ENCODE measurements at places on chromosomes 3 and 15. TPM values are rescaled to one million over a fixed set of nuclear protein-coding genes. Genes with fewer than 3 reads are reported as not detected.

GRCh38 chr3:148500881-148501280 is 196.8 kb upstream of the AGTR1 start:
- no peak overlapping the region for H3K4me3 ChIP-seq
- H3K27ac ChIP-seq = no peak overlapping the region
- DNase-seq = no peak
- no peaks in the 10 kb centered on the region for H3K36me3 ChIP-seq
- no peaks in the 10 kb centered on the region for H3K4me1 ChIP-seq

- H3K36me3 ChIP-seq = no peaks in the 10 kb centered on the region
- H3K27me3 ChIP-seq = no peaks in the 10 kb centered on the region
- peaks cover 15% of the 10 kb centered on the region for H3K4me1 ChIP-seq
- no peak overlapping the region for H3K4me3 ChIP-seq
- H3K27ac ChIP-seq = no peak overlapping the region
These were observed 171.1 kb upstream of the CCDC54 start for GRCh38 chr3:107206141-107206540.

DNA sequence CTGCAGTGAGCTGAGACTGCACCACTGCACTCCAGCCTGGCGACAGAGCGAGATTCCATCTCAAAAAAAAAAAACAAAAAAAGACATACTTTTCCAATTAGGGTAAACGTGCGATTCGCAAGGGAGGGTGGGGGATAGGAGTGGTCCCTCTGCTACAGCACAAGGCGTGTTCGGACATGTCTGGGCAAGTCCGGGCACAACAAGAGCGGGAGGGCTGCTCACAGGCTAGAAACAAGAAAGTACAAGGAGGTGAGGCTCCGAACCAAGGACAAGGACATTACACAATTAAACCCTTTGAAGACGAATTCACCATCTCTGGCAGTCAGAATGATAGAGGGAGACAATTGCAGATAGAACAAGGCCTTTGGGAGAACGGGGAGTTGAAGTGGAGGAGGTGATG is 32.2 kb upstream of the BCL2A1 start:
- no peaks in the 10 kb centered on the region for H3K36me3 ChIP-seq
- H3K27me3 ChIP-seq = peaks cover 3% of the 10 kb centered on the region
- peak overlapping the region; percentile 86 for H3K27ac ChIP-seq

DNA sequence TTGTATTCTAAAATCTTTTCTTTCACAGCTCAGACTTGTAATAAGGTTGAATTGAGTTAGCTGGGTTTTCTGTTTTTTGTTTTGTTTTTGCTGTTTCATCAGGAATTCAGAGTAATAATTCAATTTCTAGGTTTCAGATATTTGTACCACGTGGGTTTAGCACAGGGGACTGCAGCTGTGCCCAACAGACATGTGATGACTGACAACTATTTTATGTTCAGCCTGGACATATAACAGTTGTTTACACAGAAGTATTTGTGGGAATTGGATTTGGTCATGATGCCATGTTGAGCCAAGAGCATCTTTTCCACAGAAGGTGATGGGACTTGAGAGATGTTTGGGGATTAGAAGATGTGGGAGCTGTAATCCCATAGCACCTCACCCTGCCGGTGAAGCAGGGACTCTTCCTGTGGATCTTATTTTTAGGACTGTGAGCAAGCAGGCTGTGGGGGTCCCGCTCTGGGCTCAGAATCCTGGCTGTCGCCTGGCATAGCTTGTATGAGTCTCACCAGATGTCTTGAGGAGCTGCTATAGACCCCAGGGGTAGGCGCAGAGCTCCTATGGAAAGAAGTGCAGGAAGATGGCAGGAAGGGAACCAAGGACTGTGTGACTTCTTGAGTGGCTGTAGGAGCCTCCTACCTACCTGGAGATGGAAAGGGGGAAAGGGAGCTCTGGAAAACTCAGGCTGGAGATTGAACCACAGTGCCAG is 23.7 kb downstream of the PXYLP1 start:
- H3K27ac ChIP-seq = no peak overlapping the region
- H3K27me3 ChIP-seq = peaks cover 3% of the 10 kb centered on the region
- no peak for DNase-seq
- H3K4me1 ChIP-seq = peaks cover 5% of the 10 kb centered on the region
- H3K36me3 ChIP-seq = peaks cover 8% of the 10 kb centered on the region

- DNase-seq = no peak
- peaks cover 4% of the 10 kb centered on the region for H3K4me1 ChIP-seq
- peaks cover 7% of the 10 kb centered on the region for H3K36me3 ChIP-seq
- H3K4me3 ChIP-seq = no peak overlapping the region
These were observed 2.7 kb upstream of the APPL1 start for GRCh38 chr3:57224856-57225255.

- peak; percentile 37 for DNase-seq
- H3K4me1 ChIP-seq = peaks cover 26% of the 10 kb centered on the region
- H3K36me3 ChIP-seq = peaks cover 45% of the 10 kb centered on the region
- no peak overlapping the region for H3K27ac ChIP-seq
- H3K4me3 ChIP-seq = no peak overlapping the region
These were observed 8.4 kb downstream of the SHF start for GRCh38 chr15:45179221-45179985.

Gene ARHGEF26
- total RNA-seq = 22.9 TPM

DNA sequence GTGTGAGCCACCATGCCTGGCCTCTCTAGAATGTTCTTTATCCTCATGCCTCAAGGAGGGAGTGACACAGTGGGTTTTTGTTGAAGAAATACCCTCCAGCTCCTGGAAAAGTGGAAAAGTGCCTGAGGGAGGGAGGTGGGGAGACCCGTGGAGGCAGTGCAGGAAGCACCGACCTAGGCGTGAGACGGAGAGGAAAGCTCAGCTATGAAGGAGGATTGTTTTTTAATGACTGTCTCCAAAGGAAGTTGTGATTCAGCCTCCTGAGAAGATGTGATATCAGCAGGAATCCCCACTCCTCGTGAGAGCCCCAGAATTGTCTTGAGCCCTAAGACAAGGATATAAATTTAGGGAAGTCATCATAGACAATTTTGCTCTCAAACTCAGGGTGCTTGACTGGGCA is 21.7 kb downstream of the RPLP1 start:
- DNase-seq = no peak
- no peaks in the 10 kb centered on the region for H3K36me3 ChIP-seq
- peaks cover 6% of the 10 kb centered on the region for H3K4me1 ChIP-seq

DNA sequence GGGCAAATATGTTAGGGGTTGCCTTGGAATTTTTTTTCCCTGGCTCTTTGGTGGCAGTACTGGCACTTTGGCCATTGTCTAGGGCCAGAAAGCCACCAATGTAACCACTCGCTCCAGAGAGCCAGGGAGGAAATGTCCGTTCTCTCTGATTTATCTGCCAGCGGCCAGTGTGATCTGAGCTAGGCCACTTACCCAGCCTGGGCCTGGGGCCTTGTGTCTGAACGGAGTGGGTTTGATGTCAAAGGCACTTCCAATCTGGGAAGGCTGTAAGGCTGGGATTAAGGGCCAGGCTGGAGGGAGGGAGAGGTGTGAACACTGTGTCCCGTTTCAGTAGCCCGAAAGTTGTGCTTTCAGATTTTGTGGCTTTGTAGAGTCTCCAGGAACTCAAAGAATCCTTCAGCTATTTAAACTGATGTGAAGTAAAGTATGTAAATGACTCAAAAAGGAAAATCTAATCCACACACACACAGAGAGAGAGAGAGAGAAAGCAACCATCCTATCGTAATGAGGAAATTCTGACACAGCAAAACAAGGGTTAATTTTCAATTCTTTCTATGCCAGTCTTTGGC is 271.0 kb downstream of the PDZRN3 start:
- no peaks in the 10 kb centered on the region for H3K4me1 ChIP-seq
- no peak for DNase-seq
- no peak overlapping the region for H3K27ac ChIP-seq

Gene LIPC
- total RNA-seq = not detected

- DNase-seq = no peak
- H3K27ac ChIP-seq = no peak overlapping the region
- H3K4me1 ChIP-seq = peaks cover 23% of the 10 kb centered on the region
- H3K4me3 ChIP-seq = no peak overlapping the region
These were observed 75.2 kb upstream of the HERC1 start for GRCh38 chr15:63908991-63909390.

DNA sequence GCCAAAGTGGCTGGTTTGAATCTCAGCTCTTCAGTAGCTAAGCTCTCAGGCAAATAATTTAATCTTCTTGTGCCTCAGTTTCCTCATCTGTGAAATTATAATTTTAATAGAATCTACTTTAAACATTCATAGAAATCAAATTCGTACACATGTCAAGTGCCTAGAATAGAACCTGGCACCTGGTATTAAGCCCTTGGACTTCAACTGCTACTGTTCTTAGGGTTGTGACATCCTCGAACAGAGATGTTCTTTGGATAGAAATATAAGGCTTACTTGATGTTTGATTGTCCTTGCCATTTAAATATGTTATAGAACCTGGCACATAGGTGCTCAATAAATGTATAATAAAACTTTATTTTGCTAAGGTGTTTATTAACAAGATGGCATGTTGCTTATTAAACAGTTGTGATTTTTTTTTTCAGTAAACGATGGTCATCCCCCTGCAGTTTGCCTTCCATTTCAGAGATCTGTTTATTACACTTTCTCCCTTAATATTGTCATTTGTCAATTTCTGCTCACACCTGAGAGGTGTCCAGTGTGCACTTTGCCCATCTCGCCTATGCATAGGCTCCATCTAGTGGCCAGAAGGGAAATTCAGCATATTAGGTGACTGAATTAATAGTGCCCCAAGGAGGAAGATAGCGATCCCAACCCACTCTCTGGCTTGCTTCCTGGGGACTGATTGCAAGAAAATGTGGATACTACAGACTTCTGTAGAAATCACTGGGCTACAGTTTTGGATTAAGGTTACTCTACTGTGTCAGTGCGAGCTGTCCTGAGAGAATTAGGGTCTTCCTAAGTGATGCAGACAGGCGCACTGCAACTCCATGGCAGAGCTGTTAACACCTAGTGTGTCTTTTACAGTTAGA is 10.7 kb downstream of the IGF1R start:
- H3K36me3 ChIP-seq = no peaks in the 10 kb centered on the region
- peak; percentile 33 for DNase-seq
- H3K4me1 ChIP-seq = peaks cover 53% of the 10 kb centered on the region
- peaks cover 5% of the 10 kb centered on the region for H3K27me3 ChIP-seq
- no peak overlapping the region for H3K27ac ChIP-seq
- H3K4me3 ChIP-seq = no peak overlapping the region

Gene GRK7
- 0.10 TPM for total RNA-seq

DNA sequence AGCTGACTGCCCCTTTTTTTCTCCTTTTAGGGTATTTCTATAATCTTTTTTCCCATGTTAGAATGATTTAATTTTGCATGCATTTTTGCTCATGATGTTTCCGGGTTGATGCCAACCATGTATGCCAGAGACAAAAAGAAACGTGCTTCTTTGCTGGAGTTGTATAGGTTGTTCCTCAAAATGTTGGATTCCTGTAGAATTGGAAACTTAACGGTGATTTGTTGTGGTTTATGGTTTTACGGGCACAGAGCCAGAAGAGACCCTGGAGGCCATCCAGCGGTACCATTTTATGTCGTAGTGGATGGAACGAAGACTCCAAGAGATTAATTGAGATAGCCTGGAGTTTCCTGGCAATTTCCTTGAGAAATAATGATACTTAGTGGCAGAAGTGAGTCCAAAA is 481.5 kb upstream of the RGMA start:
- H3K4me3 ChIP-seq = no peak overlapping the region
- no peak overlapping the region for H3K27ac ChIP-seq
- no peak for DNase-seq
- no peaks in the 10 kb centered on the region for H3K4me1 ChIP-seq
- no peaks in the 10 kb centered on the region for H3K36me3 ChIP-seq
- H3K27me3 ChIP-seq = no peaks in the 10 kb centered on the region

Gene TIPIN
- 17.7 TPM for total RNA-seq

GRCh38 chr3:17811646-17812045 is 69.2 kb upstream of the TBC1D5 start:
- no peaks in the 10 kb centered on the region for H3K36me3 ChIP-seq
- peaks cover 2% of the 10 kb centered on the region for H3K27me3 ChIP-seq
- DNase-seq = no peak
- peaks cover 5% of the 10 kb centered on the region for H3K4me1 ChIP-seq

Gene BOC
- total RNA-seq = 3.8 TPM

Gene GOLGA6L7
- not detected for total RNA-seq

DNA sequence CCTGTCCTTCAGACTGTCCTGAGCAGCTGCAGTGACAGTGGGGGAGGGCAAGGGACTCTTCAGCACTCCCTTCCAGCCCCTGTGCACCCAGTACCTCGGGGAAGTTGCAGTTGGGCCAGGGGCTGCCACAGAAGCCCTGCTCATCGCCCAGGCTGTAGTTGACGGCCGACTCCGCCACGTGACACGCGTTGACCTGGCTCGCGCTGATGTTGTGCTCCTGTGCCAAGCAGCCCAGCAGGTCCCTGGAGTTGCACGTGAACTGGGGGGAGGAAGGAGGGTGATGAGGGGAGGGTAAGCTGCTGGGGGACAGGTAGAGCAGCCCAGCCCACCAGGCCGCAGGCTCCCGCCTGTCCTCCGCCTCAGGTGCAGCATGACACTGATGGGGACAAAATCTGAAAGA is 101.2 kb downstream of the SEC22A start:
- no peaks in the 10 kb centered on the region for H3K36me3 ChIP-seq
- H3K27me3 ChIP-seq = peaks cover 2% of the 10 kb centered on the region
- no peak overlapping the region for H3K27ac ChIP-seq
- no peak overlapping the region for H3K4me3 ChIP-seq
- no peaks in the 10 kb centered on the region for H3K4me1 ChIP-seq
- DNase-seq = no peak

Gene CGGBP1
- 73.8 TPM for total RNA-seq

DNA sequence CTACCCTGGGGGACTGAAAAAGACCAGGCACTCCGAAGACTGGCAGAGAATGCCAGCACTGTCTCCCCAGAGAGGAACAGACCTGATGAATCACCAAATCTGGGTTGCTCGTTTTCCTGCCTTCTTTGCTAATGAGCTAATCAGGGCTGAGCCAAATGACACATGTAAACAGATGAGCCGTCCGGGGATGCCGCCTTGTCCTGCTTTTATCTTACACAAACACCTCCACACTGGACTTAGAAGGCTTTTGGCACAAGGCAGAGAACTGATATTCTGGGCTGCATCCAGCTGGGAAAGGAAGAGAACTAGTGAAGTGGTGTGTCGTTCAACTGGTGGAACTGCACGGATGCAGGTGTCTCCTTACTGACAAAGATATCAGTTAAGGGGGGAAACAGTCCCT is 88.1 kb downstream of the MECOM start:
- no peak for DNase-seq
- H3K27ac ChIP-seq = peak overlapping the region; percentile 80
- no peaks in the 10 kb centered on the region for H3K27me3 ChIP-seq
- peaks cover 3% of the 10 kb centered on the region for H3K36me3 ChIP-seq
- peak overlapping the region; percentile 50 for H3K4me3 ChIP-seq
- peaks cover 34% of the 10 kb centered on the region for H3K4me1 ChIP-seq

DNA sequence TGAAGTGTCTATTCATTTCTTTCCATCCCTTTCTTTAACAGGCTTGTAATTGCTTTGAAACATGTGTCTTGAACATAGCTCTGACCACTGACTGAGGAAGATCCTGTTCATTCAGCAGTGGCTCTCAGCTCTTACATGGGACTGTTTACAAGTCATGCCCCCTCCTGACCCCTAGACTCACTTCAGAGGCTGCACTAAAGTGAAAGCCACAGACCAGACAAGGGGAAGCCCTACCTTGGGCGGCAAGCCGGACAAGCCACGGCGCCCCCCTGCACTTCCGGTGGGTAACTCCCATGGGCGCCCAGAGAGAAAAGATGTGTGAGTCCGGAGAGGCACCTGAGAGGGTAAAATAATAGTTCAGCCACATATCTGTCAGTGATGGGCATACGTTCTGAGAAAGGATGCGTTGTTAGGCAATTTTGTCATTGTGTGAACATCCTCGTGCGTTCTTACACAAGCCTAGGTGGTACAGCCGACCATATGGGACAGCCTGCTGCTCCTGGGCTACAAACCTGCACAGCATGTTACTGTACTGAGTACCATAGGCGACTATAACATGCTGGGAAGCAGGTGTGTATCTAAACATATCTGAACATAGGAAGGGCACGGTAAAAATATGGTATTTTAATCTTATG is 116.2 kb downstream of the CHSY1 start:
- no peaks in the 10 kb centered on the region for H3K4me1 ChIP-seq
- peaks cover 14% of the 10 kb centered on the region for H3K27me3 ChIP-seq
- H3K4me3 ChIP-seq = no peak overlapping the region
- no peak for DNase-seq
- H3K27ac ChIP-seq = no peak overlapping the region

Gene WDR48
- 33.4 TPM for total RNA-seq

All from endothelial cell (in vitro differentiated cells).